Suprapubic skin (tissue), 4 donors: ENCODE measurements at places on chromosomes 1 and 21. TPM values are rescaled to one million over a fixed set of nuclear protein-coding genes. Genes with fewer than 3 reads are reported as not detected.

Gene DNAJC28
- total RNA-seq = 3.3 TPM

Gene EXOC8
- 16.3 TPM for total RNA-seq

Gene WNT2B
- total RNA-seq = 25.0 TPM

Gene FAM110D
- total RNA-seq = 2.8 TPM

Gene LENEP
- not detected for total RNA-seq

Gene BRDT
- not detected for total RNA-seq

Gene CR1L
- not detected for total RNA-seq

Gene PKLR
- total RNA-seq = 2.5 TPM

Gene CDC20
- total RNA-seq = 11.6 TPM

Gene ZNF697
- total RNA-seq = 2.6 TPM

Gene ESRRG
- total RNA-seq = 4.5 TPM

Gene AMY2A
- not detected for total RNA-seq

Gene RUSC1
- 44.0 TPM for total RNA-seq

Gene HMCN1
- 3.6 TPM for total RNA-seq

Gene RGS16
- 0.76 TPM for total RNA-seq

Gene PRAMEF10
- total RNA-seq = not detected

Gene PADI1
- 9.0 TPM for total RNA-seq

Gene HSD3B1
- 20.1 TPM for total RNA-seq

Gene LHX8
- total RNA-seq = not detected

Gene TYW3
- total RNA-seq = 15.8 TPM

Gene DNAI4
- total RNA-seq = 3.0 TPM

Gene SPATA46
- total RNA-seq = not detected

Gene LRRC40
- 14.4 TPM for total RNA-seq

Gene S100A8
- total RNA-seq = 22.7 TPM

Gene SMIM1
- total RNA-seq = 8.4 TPM

Gene FOXD2
- 0.38 TPM for total RNA-seq

Gene SAMD13
- 1.9 TPM for total RNA-seq

Gene YBX1
- 327 TPM for total RNA-seq

Gene FNDC5
- not detected for total RNA-seq

Gene SLC9C2
- total RNA-seq = not detected

Gene FAM3B
- 3.1 TPM for total RNA-seq

Gene TEKT2
- total RNA-seq = not detected

Gene LCE1F
- 23.4 TPM for total RNA-seq

Gene PRXL2B
- 9.7 TPM for total RNA-seq

Gene NKAIN1
- 2.5 TPM for total RNA-seq

Gene BMP8B
- total RNA-seq = 2.3 TPM

Gene LORICRIN
- total RNA-seq = 208 TPM

Gene OR2T35
- total RNA-seq = not detected

Gene PRAMEF4
- not detected for total RNA-seq

Gene KLHDC7A
- total RNA-seq = not detected

Gene CASQ2
- total RNA-seq = 3.6 TPM

Gene MEAF6
- total RNA-seq = 63.6 TPM

Gene PODN
- total RNA-seq = 19.0 TPM

Gene SH3D21
- total RNA-seq = 15.7 TPM

Gene DONSON
- 7.5 TPM for total RNA-seq

Gene PDE9A
- total RNA-seq = 4.5 TPM

Gene SH2D5
- 0.23 TPM for total RNA-seq

Gene CFHR1
- total RNA-seq = 1.8 TPM

Gene OR2AK2
- total RNA-seq = not detected

Gene SUSD4
- 3.3 TPM for total RNA-seq
